T follicular helper cell (primary cell): ENCODE measurements at places on chromosomes 13 and 19.

DNA sequence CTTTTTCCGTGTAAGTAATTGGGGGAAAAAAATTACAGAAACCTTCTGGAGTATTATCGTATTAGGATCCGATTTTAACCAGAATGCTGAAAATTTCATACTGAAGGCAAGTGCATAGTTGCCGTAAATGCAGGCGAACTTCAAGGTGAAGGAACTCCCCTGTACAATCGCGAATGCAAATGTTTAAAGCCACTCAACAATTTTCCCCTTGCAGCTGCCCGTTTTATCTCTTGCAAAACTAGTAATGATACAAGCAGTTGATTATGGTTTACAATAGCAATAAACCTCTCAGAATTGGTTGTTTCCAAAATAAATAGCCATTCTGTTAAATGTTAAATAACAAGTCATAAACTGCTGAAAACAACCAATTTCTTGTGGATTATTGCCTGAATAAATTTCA lies 105.7 kb downstream of the DNAJC15 start:
- no peak for DNase-seq

GRCh38 chr13:58850161-58850560 lies 1218.6 kb downstream of the PCDH17 start:
- no peak for DNase-seq

- DNase-seq = no peak
Measured at GRCh38 chr19:14248578-14249011, 42.6 kb upstream of the ADGRL1 start.

- no peak for DNase-seq
Measured at GRCh38 chr19:45321848-45322247, 827 bp downstream of the CKM start.

GRCh38 chr13:50990818-50991506 lies 81.4 kb downstream of the RNASEH2B start:
- no peak for DNase-seq

DNA sequence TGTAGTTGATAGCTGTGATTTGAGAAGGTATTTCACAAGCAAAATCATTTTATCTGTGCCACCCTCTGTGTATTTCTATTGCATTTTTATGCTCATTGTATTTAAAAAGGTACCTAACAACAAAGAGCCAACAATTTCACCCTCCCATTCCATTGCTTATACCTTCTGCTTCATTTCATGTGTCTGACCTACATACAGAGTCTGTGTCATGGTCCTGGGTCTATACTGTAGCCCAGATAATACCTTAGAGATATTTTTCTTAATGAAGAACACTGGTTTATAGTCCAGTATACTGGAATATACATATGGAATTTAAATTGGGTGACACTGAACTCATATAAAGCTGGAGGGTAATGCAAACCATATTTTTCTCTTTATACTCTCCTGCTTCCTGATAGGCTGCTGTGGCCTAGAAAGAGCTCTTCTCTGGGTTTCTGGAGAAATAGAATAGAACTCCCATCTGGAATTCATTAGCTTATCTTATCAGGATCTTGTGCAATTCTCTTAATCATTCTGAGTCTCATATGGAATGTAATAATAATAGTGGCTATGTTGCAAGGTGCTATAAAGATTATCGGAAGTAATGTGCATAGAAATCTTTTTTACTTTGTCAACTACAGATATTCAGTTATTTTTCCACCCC lies 31.8 kb upstream of the SPART start:
- no peak for DNase-seq

DNA sequence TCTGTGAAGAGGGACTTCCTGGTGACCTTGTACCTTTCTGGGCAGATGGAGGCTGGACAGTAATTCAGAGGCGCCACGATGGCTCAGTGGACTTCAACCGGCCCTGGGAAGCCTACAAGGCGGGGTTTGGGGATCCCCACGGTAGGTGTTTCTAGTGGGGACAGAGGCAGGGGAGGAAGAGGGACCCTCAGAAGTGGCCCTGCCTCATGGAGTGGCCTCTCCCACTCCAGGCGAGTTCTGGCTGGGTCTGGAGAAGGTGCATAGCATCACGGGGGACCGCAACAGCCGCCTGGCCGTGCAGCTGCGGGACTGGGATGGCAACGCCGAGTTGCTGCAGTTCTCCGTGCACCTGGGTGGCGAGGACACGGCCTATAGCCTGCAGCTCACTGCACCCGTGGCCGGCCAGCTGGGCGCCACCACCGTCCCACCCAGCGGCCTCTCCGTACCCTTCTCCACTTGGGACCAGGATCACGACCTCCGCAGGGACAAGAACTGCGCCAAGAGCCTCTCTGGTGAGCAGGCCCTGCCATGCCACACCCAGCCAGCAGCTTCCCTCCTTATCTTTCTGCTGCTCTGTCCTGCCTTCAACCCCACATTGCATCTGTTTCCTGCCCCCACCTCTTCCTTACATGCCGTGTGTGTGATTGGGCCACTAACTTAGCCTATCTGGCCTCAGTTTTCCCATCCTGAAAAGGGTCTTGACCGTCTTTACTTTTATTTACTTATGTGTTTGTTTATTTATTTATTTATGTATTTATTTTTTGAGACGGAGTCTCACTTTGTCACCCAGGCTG lies 7.3 kb downstream of the ANGPTL4 start:
- DNase-seq = no peak

- DNase-seq = no peak
Measured at GRCh38 chr13:84705982-84706710, 823.9 kb upstream of the SLITRK1 start.

- DNase-seq = no peak
Measured at GRCh38 chr13:20472531-20472930, 53.1 kb downstream of the CRYL1 start.

DNA sequence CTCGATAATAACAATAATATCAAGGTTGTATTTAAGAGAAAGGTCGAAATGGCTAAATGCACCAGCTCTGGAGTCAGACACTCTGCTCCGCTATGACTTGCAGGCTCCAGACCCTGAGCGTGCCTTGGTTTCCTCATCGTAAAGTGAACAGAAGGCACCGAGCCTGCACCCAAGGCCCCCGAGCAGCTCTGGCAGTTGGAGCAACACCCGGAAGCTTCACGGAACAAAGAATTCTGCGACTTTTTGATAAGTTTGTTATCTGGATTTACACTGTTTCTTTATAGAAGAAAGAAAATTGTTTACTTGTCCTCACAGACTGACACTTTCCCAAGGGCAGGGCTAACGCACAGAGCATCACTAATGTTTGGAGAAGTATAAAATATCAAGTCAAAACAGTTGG lies 4.4 kb downstream of the GRTP1 start:
- no peak for DNase-seq

DNA sequence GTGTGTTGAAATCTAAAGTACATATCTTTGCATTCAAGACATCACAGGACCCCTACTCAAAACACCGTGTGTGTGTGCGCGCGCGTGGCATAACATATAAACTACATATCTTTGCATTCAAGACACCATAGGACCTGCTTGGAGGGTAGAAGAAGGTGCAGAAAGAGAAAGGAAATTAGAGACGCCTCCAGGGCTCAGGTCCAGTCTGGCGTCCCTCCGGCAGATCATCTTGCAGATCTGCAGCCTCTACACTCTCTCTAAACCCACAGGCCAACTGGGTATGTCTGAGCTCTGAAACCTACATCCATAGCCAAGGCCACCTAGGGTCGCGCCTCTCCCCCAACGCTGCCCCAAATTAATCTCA lies 659 bp upstream of the PAFAH1B3 start:
- no peak for DNase-seq

DNA sequence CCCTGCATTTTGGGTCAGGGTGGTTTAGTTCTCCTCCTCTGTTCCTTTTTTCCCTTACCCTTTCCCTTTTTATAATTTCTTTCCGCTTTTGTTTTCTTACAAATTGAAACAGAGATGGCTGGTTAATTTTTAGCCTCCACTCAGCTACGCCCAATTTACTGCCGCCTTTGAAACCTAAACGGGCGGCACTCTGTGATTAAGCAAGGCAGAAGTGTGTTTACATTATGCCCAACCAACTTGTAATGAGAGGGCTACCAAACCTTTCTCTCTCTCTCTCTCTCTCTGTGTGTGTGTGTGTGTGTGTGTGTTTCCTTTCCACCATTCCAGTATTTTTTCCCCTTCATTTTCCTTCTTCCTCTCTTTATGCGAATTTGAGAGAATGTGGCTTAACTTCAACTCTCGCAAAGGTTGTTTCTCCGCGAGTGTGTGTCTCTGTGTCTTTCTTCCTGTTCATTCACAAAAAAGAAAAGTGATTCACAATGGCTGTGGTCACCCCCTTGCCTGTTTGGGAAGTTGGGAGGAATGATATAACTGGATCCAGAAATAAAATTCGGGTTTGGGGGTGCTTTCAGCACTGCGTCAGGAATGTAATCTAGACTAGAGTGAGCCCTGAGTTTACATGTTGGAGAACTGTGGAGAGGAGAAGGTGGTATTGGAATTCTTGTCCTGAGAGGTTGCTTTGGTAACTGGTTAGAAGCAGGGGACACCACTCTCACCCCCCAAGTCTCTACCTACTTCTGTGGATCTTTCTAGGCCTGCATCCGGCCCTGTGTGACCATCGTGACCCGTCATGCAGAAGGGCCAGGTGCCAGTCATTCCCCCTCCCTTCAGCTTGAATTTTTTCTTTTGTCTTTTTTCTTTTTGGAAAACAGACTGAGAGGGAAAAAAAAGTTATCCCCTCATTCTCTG lies 31.4 kb downstream of the NFIX start:
- DNase-seq = no peak

GRCh38 chr19:38228491-38229439 lies 4.7 kb upstream of the DPF1 start:
- no peak for DNase-seq

GRCh38 chr19:48194041-48194843 lies 23.8 kb downstream of the ZSWIM9 start:
- DNase-seq = no peak

- no peak for DNase-seq
Measured at GRCh38 chr13:76832258-76832988, 53.8 kb downstream of the KCTD12 start.

- no peak for DNase-seq
Measured at GRCh38 chr13:48334534-48335127, 31.1 kb downstream of the RB1 start.

GRCh38 chr19:39941615-39942365 lies 7.4 kb upstream of the FCGBP start:
- DNase-seq = peak; percentile 54

DNA sequence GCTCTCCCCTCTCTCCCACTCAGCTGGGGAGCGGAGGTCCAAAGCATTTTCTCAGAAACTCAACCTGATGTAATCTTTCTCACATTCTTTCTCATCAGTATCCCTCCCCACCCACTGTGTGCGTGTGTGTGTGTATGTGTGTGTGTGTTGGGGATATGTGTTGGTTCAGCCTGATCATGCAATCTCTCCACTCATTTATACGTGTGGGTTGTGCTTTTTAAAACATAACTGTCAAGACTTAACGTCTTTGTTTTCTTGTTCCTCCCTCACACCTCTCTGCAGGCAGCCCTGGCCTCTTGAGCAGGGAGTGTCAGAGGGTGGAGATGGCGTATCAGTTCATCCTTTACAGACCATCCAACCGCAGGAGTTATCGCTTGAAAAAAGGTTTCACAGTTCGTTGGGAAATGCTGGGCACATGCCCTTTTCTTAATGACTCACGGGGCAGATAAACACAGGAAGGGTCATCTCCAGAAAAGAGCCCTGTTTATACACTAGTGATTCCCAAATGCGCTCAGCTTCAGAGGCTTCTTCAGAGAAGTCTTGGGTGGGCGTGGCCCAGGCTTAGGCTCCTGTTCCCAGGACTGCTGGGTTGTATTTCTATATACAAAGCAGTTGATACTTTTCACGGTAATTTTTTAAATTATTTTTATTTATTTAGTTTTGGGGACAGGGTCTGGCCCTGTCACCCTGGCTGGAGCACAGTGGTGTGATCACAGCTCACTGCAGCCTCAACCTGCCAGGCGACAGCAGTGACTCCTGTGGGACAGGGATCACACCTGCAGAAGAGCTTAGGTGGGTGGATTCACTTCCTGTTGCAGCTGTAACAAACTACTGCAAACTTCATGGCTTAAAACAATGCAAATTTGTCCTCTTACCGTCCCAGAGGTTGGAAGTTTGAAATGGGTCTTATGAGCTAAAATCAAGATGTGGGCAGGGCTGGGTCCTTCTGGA lies 60.3 kb downstream of the CCDC70 start:
- DNase-seq = no peak

DNA sequence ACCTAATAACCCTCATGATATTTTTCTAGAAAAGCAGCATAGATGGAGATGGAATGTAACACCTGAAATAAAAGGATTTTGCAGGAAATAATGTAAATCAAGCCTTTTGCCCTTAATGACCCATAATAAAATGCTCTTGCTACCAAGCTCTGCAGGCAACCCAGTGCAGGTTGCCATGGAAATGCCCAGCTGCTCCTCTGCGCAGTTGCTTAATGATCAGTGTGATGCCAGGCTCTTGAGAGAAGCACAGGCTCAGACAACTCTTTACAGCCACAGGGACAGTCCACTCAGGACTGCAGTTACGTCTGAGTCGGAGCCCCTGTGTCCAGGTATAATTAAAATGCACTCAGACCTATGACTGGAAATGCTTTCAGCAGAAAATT lies 165.5 kb downstream of the LACC1 start:
- DNase-seq = no peak

- no peak for DNase-seq
Measured at GRCh38 chr13:112907871-112908331, 61.1 kb upstream of the MCF2L start.

DNA sequence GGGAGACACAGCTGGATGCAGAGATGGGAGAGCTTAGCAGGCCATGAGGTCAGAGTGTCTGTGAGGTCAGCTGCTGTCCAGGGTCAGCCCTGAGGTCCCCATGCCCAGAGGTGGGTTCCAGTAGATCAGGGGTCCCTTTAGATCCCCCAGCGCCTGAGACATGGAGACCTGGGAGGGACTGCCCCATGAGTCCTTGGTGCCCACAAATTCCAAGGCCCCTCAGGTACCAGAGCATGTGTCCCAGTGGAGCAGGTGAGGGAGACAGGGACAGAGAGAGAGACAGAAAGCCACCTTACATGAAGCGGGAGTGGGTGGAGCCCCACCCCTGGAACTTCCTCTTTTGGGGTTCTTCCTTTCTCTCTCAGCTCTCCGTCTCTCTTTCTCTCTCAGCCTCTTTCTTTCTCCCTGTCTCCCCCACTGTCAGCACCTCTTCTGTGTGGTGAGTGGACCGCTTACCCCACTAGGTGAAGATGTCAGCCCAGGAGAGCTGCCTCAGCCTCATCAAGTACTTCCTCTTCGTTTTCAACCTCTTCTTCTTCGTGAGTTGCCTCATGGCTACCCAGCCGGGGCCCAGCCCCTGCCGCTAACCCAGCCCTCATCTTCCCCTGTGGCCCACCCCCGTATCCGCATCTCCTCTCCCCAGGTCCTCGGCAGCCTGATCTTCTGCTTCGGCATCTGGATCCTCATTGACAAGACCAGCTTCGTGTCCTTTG lies at the start of gene CD37:
Gene CD37, plus strand, starts transcription at position 336 of the 713 bp plus-strand sequence. Its CDS starts 135 bp downstream, at position 471.
- peak; percentile 29 for DNase-seq

GRCh38 chr19:29546583-29547190 lies 20.9 kb downstream of the VSTM2B start:
- no peak for DNase-seq
